Foreskin keratinocyte (primary cell): ENCODE measurements at places on chromosomes 6 and 20. TPM values are rescaled to one million over a fixed set of nuclear protein-coding genes. Genes with fewer than 3 reads are reported as not detected.

DNA sequence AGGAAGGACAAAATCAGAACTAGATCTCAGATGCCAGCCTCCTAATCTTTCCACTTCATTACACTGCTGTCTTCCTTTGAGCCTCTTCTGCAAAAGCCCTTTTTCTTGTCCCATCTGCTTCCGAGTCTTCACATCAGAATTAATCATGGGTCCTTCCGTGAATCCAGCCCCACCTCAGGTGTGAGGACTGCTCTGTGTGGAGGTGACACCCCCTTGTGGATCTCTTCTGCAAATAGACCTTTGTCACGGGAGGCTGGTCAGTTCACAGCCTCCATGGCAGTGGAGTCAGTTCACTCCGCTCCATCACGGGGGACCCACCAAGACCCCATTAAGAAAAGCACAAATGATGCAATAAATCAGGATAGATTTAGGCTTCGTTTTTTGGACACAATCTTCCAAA lies 171.1 kb downstream of the ADAT2 start:
- no peak for DNase-seq

- no peak for DNase-seq
Observed at GRCh38 chr20:48608756-48609155, 219.0 kb downstream of the PREX1 start.

- DNase-seq: no peak
Observed at GRCh38 chr20:44135012-44135412, 52.0 kb downstream of the JPH2 start.

DNA sequence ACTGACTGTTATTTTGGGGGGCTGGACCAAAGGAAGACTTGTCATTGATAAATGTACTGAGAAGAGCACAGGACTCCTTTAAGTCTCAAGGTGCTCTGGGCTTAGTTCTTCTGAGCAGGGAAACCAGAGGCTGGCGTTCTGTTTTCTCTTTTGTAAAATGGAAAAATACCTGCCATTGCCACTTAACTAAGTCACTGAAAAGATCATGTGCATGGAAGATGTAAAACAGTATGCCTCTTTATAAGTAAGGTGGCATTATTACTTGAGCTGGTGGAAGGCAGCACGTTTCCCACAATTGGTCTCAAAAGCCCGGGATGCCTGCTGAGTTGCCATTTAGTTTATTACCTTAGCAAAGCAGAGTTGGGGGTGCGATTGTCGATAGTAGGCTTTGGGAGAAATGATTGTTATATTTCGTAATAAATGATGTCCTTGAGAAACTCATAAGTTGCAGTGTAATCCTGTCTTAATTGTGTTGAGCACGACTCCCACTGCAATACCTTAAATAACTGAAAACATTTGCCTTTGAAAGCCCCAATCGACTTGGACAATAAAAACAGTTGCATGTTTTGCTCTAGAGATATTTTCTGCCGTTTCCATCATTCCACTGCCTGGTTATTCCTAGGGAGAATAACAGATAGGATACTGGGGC lies 3.6 kb downstream of the JARID2 start:
- no peak for DNase-seq

DNA sequence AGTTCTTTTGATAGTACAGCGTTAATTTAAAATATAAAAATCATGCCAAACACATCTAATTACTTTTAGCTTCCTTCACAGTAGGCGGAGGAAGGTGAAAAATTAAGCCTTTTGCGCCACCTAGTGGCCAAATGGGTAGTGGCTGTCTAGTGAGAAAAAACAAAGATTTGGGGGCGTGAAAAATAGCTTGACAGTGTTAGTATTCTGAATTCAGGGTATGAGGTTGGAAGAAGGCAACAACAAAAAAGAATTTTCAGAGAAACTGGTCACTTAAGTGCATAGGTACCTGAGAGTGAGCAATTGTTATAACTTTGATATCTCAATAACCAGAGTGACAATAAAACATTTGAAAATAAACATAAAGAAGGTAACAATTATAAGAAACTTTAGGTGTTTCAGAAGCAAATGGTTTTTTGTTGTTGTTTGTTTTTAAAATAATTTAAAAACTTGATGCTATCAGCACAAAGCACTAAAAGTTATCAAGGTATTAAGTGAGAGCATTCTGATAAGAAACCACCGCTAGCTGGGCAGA lies 14.3 kb downstream of the PSMB9 start:
- no peak for DNase-seq

The SNX21 gene
- polyA plus RNA-seq: 12.0 and 15.5 TPM in 2 replicates

The TRAPPC3L gene
- 0.12 and 0.13 TPM in 2 replicates for polyA plus RNA-seq

The HSF2 gene
- 4.6 and 6.2 TPM in 2 replicates for polyA plus RNA-seq

The WFDC13 gene
- not detected in 2 replicates for polyA plus RNA-seq
